Small intestine (tissue), 16 donors: ENCODE measurements at places on chromosomes 13 and 19.
A peak's percentile ranks its signal among the peaks of the same experiment; 100 is the strongest.

GRCh38 chr13:74133657-74134201 is 475 bp downstream of the KLF12 start:
- peak overlapping the region; percentile 91 for H3K4me3 ChIP-seq
- H3K4me1 ChIP-seq, result no peaks in the 10 kb centered on the region
- H3K36me3 ChIP-seq, result no peaks in the 10 kb centered on the region

DNA sequence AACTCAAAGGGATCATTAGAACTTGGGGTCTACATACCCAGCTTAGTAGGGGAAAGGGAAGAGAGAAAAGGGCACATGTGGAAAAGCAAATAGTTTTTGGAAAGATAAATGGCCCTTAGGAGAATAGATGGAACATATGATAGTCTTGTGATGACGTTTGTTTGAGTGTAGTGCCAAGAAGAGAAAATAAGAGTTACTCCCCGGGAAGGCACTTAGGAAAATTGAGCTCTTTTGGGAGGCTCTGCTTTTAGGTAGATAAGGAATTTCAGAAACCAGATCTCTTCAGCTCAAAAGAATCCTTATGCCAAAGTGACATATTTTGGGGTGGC is 44.8 kb upstream of the SERTM1 start:
- H3K4me3 ChIP-seq, result no peak overlapping the region
- no peak overlapping the region for H3K27ac ChIP-seq
- H3K4me1 ChIP-seq, result no peaks in the 10 kb centered on the region

GRCh38 chr13:85068231-85068630 is 731.0 kb downstream of the SLITRK6 start:
- no peak overlapping the region for H3K27ac ChIP-seq
- H3K4me1 ChIP-seq, result no peaks in the 10 kb centered on the region

DNA sequence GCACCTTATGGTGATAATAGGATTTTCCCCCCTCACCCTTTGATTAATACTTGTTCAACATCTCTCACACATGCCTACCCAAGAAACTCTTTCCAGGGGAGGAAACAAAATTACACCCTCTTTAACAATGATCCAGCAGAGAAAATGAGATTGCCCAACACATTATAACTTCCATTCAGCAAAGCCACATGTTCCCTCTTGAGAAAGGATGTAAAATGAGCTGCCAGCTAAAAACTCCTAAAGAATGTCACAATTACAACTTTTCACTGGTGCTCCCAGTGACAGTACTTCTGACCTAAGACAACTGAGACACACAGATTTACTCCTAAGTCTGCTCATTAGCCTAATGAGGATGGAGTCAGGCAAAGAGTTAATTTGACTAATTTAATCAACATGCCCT is 621.4 kb downstream of the DIAPH3 start:
- no peaks in the 10 kb centered on the region for H3K36me3 ChIP-seq
- H3K27ac ChIP-seq, result no peak overlapping the region
- DNase-seq, result no peak
- H3K4me1 ChIP-seq, result no peaks in the 10 kb centered on the region
- H3K4me3 ChIP-seq, result no peak overlapping the region

DNA sequence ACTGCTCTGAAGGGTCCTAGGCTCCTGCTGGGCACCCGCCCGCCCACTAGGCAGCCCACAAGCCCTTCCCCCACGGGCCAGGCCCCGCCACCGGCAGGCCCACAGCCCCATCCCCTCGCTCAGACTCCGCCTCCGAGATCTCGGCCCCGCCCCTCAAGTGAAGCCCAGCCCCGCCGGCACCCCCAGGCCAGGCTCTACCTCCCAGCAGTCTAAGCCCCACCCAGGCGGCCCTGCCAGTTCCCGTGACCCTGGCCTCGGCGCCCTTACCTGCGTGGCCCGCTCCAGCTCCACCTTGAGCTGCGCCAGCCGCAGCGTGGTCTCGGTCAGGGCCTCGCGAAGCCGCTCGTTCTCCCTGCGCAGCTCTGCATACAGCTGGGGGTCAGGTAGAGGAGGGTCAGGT is 16.3 kb downstream of the EPS8L1 start:
- H3K27me3 ChIP-seq, result no peaks in the 10 kb centered on the region
- H3K4me1 ChIP-seq, result no peaks in the 10 kb centered on the region
- no peak for DNase-seq
- no peak overlapping the region for H3K4me3 ChIP-seq
- no peak overlapping the region for H3K27ac ChIP-seq

GRCh38 chr13:65054277-65054676 is 2175.9 kb downstream of the PCDH9 start:
- DNase-seq, result no peak
- H3K27ac ChIP-seq, result no peak overlapping the region
- no peaks in the 10 kb centered on the region for H3K4me1 ChIP-seq
- H3K27me3 ChIP-seq, result no peaks in the 10 kb centered on the region
- H3K4me3 ChIP-seq, result no peak overlapping the region

DNA sequence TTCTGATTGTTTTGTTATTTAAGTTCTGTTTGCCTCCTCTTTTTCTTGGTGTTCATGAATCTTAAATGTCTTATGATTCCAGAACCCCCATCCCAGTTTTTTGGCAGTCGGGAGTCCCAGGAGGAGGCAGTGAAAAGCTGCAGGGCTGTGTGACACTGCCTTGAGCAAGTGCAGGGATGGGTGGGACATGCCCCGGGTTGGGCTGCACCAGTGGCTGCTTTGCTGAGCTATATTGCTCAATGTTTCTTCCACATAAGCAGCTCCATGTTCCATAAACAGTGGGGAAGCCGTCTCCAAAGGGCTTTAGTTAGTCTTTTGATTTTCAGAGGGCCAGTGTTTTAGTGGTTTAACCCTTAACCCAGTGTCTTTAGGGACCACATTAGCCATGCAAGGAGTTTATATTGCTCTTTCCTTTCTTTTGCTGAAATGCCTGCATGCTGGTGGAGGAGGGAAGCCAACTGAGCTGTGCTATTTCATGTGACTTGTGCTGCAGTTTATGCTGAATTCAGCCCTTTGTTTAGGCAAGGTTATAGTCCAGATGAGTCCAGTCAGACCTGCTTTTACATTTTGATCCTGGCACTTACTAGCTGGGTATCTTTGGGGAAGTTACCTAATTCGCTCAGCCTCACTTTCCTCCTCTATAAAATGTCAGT is 13.1 kb downstream of the ATP8A2 start:
- H3K27me3 ChIP-seq, result peaks cover 7% of the 10 kb centered on the region
- no peak overlapping the region for H3K27ac ChIP-seq

DNA sequence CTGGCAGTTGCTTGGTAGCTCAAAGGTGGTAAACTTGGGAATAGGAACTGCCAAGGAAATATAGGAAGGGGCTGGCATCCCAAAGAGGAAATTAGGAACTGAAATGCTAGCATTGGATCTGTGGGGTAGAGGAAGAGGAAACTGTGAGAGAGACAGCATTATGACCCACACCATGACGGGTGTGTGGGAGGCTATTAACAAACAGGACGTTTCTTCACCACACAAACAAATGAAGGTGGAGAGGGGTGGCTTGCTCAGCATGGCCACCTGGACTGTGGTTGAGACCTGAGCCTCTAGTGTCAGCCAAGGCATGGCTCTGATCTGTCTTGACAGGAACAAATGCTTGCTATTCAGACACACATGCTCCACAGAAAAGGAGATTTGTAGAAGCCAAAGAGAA is 178.2 kb downstream of the B3GLCT start:
- no peaks in the 10 kb centered on the region for H3K4me1 ChIP-seq
- H3K4me3 ChIP-seq, result no peak overlapping the region
- no peaks in the 10 kb centered on the region for H3K36me3 ChIP-seq
- DNase-seq, result no peak
- H3K27ac ChIP-seq, result no peak overlapping the region
- no peaks in the 10 kb centered on the region for H3K27me3 ChIP-seq

- H3K36me3 ChIP-seq, result peaks cover 63% of the 10 kb centered on the region
- peak; percentile 63 for DNase-seq
These were observed 2.0 kb downstream of the PTBP1 start for GRCh38 chr19:799076-799881.

- no peaks in the 10 kb centered on the region for H3K27me3 ChIP-seq
- no peak for DNase-seq
- no peak overlapping the region for H3K27ac ChIP-seq
- H3K36me3 ChIP-seq, result peaks cover 3% of the 10 kb centered on the region
- H3K4me1 ChIP-seq, result no peaks in the 10 kb centered on the region
These were observed 75.9 kb downstream of the MYCBP2 start for GRCh38 chr13:77250975-77251374.

DNA sequence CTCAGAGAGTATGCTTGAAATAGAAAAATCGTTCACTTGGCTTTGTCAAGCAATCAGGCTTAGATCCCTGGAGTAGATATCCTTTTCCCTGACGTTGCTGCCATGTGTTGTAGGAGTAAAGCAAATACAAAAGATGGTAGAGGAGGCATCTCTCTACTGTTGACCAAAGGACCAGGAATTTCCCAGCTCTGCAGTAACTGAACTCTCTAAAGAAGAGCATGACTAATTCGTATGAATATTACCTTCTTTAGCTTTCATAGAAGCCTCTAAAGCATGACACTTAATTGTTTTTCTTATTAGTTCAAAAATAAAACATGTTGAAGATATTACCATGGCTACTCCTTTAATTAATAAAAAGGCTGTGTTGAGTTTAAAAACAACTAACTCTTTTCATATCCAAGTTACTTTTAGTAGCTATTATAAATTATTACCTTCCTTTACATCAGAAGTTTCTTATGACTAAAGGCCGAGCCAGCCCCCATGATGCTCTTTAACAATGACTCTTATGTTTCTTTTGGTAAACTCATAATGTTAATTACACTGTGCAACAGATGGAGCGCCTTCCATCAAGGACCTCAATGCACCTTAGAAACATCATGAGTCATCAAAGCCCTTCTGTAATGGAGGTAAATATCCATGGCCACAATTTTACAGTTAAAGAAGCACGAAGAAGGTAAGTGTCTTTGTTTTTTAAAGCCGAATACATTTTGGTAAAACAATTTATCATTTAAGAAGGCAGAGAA is 352.4 kb downstream of the KLF5 start:
- no peaks in the 10 kb centered on the region for H3K36me3 ChIP-seq
- H3K27me3 ChIP-seq, result no peaks in the 10 kb centered on the region
- H3K4me1 ChIP-seq, result peaks cover 22% of the 10 kb centered on the region
- H3K27ac ChIP-seq, result no peak overlapping the region

GRCh38 chr13:65378943-65379519 is 1851.1 kb downstream of the PCDH9 start:
- H3K27ac ChIP-seq, result no peak overlapping the region
- H3K4me1 ChIP-seq, result no peaks in the 10 kb centered on the region
- DNase-seq, result no peak
- no peak overlapping the region for H3K4me3 ChIP-seq
- H3K27me3 ChIP-seq, result no peaks in the 10 kb centered on the region
- no peaks in the 10 kb centered on the region for H3K36me3 ChIP-seq

- H3K36me3 ChIP-seq, result no peaks in the 10 kb centered on the region
- H3K4me3 ChIP-seq, result no peak overlapping the region
- peaks cover 46% of the 10 kb centered on the region for H3K27me3 ChIP-seq
These were observed 17.3 kb downstream of the ANKRD24 start for GRCh38 chr19:4199699-4200293.

DNA sequence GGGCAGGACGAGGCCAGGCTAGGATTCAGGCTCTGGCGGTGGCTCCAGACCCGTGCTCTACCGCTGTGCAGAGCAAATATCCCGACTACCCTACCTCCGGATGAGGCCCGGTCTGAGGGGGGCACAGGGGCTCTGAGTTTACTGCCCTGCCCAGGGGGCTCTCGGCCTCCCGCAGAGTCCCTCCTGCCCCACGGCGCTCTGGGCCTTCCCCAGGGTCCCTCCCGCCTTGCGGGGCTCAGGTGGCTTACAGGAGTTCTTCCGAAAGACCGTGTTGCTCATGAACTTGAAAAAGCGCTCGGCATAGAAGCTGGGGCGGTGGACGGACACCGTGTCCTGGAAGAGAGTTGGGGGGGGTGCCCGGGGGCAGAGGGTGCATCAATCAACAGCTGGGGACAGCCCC is 19.1 kb upstream of the CACTIN start:
- DNase-seq, result no peak
- no peak overlapping the region for H3K27ac ChIP-seq
- peaks cover 83% of the 10 kb centered on the region for H3K36me3 ChIP-seq
- no peaks in the 10 kb centered on the region for H3K27me3 ChIP-seq

- no peak for DNase-seq
- H3K4me1 ChIP-seq, result peaks cover 31% of the 10 kb centered on the region
- no peak overlapping the region for H3K27ac ChIP-seq
These were observed 32.2 kb downstream of the TMEM161A start for GRCh38 chr19:19106056-19106551.

- H3K27ac ChIP-seq, result no peak overlapping the region
- H3K4me3 ChIP-seq, result no peak overlapping the region
- H3K4me1 ChIP-seq, result no peaks in the 10 kb centered on the region
- no peaks in the 10 kb centered on the region for H3K36me3 ChIP-seq
- DNase-seq, result no peak
These were observed 387.3 kb downstream of the PCDH17 start for GRCh38 chr13:58018865-58019264.

DNA sequence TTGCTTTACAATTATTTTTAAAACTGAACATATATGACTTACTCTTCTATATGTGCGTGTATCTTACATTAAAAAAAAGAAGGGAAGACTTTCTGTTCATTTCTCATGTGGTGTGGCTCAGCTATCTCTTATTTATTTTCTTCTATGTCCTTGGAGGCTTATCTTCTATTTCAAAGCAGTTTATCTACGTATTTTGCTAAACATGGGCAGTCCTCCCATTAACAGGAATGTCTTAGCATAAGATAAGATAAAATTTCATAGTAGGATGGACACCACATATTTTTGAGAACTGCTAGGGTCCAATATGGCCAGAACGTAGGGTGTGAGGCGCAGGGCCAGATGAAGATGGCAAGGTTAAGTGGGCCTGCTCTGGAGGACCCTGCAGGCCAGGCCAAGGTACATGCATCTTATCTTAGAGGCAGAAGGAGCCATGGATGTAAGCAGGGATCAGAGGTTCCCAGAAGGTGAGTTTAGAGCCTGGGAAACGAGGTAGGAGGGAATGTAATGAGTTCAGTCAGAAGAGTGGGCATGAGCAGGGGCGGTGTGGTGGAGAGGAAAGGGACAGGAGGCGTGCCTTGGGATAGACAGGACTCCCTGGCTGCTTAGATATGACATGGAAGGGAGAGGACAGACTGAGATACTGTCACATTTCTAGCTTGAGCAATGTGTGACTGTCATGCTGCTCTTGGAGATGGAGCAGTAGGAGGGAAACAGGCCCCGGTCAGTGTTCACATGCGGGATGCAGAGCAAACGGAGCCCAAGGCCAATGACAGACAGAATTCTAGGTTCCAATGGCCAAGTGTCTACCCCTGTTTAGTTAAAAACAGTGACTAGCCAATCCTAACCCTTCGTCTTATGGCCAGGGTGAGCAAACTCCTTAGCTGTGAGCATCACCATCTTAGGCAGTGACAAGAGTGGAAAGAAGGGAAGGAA is 68.6 kb upstream of the MEDAG start:
- H3K27ac ChIP-seq, result no peak overlapping the region
- no peaks in the 10 kb centered on the region for H3K27me3 ChIP-seq
- DNase-seq, result no peak
- H3K4me1 ChIP-seq, result no peaks in the 10 kb centered on the region

GRCh38 chr13:112331675-112332074 is 44.5 kb upstream of the SPACA7 start:
- no peak overlapping the region for H3K4me3 ChIP-seq
- H3K4me1 ChIP-seq, result no peaks in the 10 kb centered on the region
- no peak overlapping the region for H3K27ac ChIP-seq

DNA sequence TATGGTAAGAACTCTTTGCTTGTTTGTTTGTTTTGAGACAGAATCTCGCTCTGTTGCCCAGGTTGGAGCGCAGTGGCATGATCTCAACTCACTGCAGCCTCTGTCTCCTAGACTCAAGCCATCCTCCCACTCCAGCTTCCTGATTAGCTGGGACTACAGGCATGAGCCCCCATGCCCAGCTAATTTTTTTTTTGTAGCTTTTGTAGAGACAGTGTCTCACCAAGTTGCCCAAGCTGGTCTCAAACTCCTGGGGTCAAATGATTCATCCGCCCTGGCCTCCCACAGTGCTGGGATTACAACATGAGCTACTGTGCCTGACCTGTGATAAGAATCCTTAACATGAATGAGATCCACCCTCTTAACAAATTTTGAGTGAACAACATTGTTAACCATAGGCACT is 183.9 kb upstream of the TSHZ3 start:
- no peaks in the 10 kb centered on the region for H3K4me1 ChIP-seq
- H3K4me3 ChIP-seq, result no peak overlapping the region
- no peaks in the 10 kb centered on the region for H3K36me3 ChIP-seq
- DNase-seq, result no peak
